ENCODE measurements at places on chromosomes 2 and 18.
A peak's percentile ranks its signal among the peaks of the same experiment; 100 is the strongest.

DNA sequence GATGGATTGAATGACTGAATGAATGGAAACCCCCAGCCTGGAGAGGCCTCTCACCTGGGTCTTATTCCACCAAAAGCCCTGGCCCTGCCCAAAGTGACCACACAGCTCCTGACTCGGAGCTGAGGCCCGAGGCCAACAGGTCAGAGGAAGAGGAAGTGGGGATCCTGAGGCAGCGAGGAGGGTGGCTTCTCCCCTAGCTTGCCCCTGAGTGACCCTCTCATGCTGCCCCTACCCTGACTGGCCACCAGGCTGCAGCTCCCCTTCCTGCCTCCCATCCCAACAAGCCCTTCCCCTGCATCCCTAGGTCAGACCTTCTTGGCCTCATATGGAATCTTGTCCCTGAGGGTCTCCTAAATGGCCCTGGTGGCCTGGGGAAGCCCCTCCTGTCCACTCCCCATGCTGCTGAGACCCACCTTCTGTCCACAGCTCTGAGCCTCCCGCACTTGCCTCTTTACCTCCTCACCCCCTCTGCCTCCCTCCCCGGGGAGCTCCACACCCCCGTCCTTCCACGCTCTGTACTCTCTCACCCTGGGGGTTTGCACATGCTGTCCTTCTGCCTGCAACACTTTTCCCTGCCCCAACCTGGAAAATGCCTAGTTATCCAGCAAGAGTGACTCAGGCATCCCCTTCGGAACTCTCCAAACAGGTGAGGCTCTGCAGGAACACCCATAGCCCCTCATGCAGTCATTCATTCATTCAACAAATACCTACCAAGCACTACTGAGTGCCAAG, 134.8 kb upstream of the HDAC4 start:
- DNase-seq, result no peak

DNA sequence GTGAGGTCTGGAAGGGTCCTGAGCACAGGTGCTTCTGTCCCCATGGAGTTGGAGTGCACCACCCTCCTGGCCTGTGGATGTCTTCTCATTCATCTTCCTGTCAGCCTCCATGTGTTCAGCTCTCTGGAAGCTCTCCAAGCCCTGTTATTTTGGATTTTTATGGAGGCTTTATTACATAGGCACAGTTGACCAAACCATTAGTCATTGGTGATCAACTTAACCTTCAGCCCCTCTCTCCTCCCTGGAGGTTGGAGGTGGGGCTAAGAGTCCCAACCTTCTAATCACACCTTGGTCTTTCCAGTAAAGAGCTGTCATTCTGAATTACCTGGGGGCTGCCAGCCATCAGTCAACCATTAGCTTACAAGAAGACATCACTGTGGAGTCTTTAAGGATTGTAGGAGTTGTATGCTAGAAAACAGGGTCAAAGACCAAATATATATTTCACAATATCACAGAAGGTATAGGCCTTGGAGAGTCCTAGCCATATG, 7.5 kb upstream of the MCFD2 start:
- DNase-seq, result peak; percentile 33

GRCh38 chr2:160125828-160126227, 63.4 kb upstream of the PLA2R1 start:
- no peak for DNase-seq

DNA sequence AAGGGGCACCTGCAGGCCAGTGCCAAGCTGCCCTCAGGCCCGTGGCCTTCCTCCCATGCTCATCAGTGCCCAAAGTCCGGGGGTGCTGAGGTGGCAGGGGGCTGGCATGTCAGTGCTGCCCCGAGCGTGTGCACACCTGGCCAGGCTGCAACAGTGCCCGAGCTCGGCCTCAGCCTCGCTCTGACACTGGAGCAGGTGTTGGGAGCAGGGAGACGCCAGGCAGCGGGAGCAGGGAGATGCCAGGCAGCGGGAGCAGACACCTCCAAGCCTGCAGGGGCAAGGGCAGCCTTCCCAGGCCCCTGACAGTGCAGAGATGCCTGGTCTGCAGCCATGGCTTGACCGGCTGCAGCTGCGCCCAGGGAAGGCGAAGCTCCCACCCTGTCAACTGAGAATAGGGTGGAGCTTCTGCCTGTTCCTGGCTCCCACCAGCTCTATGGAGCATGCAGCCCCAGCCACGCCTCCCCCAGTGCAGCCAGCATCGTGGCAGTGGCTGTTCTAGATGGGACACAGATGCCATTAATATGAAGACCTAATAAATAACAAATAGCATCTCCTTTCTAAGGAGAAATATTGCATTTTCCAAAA, 82.4 kb downstream of the DTNB start:
- no peak for DNase-seq

DNA sequence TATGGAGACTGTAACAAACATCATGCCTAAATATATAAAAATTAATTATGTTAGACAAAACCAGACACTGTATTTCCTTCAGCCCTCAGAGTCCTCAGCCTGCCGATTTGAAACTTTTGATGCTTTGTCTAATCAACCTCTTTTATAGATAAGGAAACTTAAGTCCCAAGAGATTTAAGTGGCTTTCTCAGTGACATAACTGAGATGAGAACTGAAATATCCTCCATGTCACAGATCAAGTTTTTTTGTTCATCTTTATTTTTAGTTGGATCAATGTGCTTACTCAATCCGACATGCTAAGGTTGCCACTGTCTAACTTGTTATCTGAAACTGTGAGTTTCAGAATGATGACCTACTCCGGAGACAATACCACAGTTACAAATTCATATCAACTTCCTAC, 72.3 kb downstream of the BARD1 start:
- no peak for DNase-seq

GRCh38 chr2:241564596-241565410, 6.3 kb downstream of the BOK start:
- DNase-seq, result no peak

DNA sequence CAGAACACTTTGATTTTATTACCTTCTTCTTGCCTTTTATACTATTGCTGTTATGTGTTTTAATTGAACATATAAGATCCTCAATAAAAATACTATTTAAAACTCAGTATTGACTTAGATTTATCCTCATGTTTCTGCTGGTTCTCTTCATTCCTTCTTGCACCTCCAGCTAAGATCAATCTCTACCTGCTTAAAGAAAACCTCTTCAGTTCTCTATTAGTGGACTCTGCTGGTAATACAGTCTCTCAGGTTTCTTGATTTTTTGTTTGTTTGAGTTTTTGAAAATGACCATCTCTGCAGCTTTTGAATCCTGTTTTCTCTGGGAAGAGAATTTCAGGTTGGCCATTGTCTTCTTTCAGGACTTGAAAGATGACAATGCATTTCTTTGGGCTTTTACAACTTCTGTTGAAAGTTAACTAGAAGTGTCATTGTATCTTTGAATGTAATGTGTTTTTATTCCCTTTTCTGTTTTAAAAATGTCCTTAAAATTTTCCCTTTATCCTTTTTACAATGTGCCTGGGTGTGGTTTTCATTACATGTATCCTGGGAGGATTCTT, 29.8 kb upstream of the TMEM131 start:
- DNase-seq, result no peak

GRCh38 chr18:55314031-55314430, 274.0 kb downstream of the TCF4 start:
- no peak for DNase-seq

DNA sequence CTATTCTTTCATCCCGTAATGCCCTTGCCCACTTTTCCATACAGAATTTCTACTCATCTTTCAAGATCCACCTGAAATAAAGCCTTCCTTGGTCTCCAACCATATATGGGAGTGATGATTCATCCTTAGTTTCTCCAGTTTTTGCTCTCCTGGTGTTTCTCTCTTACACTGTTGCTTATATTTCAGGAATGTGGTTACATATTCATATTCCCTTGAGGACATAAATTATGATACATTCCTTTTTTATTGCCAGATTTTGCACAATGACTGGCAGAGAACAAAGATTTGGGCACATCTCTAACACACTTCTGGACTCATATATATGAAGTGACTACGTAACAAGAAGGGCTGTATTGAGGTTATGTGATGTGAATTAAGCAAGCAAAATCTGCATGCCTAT, 1573.4 kb upstream of the NXPH2 start:
- peak; percentile 11 for DNase-seq

DNA sequence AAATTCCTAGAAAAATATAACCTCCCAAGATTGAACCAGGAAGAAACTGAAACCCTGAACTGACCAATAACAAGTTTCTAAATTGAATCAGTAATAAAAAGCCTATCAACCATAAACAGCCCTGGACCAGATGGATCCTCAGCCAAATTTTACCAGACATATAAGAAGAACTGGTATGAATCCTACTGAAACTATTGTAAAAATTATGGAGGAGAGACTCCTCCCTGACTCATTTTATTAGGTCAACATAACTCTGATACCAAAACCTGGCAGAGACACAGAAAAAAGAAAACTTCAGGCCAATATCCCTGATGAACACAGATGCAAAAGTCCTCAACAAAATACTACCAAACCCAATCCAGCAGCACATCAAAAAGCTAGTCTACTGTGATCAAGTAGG, 11.3 kb downstream of the NT5C1B start:
- no peak for DNase-seq

DNA sequence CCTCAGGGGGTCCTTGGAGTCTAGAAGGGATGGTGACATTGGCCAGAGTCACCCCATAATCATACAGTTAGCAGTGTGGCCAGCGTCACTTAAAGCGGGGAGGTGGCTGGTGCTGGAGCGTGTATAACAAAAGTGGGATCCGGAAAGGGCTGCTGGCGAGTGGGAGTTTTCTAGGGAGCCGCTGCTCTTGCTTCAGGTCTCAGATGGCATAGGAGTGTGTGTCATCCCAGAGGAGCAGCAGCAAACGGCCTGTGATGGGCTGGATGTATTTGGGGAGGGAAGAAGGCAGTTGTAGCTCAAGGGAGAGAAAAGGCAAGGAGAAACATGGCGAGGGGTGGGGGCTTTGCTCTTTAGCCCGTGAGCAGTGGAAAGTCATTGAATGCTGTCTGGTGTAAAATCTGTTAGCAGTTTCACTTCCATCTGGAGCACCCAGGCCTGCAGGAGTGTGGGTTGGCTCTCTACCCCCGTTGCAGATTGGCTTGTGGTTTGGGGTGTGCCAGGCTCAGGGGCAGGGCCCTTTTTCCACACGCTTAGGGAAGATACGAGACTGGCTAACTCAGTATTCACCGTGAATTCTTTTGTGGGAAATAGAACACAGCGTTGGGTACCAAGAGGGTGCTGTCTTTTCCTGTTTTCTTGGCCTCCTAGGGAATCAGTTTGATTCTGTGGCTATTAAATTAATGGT, 120.5 kb downstream of the AGAP1 start:
- no peak for DNase-seq

- no peak for DNase-seq
Observed at GRCh38 chr2:109123586-109124201, 5.3 kb upstream of the SH3RF3 start.

DNA sequence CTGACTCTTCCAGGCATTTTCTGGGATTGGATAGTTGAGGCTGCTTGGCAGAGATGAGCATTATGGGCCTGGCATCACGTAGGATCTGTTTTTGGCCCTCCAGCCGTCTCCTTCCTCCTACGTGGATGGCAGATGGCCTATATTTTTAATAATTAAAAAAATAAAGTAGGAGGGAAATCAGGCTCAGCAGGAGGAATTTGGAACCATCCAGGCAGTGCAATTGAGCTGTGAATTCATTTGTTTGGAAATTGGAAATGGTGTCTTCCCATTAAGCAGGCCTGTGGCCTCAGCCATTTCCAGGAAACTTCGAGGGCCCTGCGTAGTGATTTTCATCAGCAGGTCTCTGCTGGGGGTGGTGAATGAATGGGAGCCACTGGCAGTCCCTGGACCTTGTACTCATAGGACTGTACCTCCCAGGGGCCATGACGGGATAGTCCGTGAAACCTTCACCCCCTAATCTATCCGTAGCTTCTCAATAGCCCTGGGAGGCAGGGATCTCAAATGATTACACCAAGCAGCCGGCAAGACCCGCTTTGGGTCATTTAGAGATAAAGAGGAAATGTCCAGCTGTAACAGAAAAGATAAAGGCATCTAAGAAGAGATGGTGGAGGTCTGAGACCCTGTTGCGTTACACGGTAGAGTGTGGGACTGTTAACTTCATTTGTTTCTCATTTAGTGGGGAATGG, 73.1 kb upstream of the TNP1 start:
- DNase-seq, result peak; percentile 10

DNA sequence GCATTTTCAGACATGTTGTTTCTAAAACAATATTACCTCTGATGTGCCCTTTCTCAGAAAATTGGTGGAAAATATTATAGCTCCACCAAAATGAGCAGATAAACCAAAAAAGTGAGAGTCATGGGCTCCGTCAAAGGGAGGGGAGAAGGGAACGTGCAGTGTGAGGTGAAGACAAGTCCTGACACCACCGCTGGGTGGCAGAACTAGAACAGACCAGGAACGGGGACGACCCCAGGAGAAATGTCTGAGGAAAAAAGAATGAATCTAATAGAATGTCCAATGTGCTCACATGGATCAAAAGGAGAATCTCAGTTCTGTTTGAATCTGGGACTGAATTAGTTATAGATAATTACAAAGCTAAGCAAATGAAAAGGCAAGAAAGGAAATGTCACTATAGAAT, 22.6 kb upstream of the BCL2 start:
- no peak for DNase-seq

GRCh38 chr2:217996361-217996760, 6.4 kb downstream of the TNS1 start:
- DNase-seq, result no peak

DNA sequence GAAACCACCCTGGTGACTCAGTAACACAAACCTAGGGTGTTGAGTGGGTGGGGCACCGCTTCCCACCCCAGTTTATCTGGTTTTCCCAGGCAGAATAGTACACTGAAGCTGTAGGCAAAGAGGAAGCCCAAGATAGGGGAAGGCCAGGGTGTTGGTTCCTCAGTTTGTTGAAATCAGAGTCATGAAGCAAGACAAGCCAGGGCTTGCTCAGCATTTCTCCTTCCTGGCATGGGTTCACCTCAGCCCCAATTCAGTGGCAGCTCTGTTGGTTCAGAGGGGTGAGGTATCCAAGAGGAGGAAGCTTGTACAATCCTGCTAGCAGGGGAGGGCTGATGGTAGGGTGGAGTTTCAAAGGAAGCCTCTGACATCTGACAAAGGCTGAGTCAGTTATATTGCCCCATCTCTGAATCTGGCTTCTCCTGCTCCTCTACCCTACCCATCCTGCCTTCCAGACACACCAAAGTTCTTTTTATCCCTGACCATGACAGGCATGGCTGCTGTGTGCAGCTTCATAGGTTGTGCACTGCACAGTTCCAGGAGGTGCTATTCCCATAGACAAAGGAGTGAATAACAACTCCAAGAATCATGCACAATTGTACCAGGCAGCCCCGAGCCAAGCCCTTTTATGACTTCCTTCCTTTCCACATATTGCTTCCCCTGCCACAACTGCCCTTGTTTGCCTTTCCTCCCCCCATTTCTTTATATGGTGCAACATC, 24.9 kb upstream of the RAB10 start:
- no peak for DNase-seq

DNA sequence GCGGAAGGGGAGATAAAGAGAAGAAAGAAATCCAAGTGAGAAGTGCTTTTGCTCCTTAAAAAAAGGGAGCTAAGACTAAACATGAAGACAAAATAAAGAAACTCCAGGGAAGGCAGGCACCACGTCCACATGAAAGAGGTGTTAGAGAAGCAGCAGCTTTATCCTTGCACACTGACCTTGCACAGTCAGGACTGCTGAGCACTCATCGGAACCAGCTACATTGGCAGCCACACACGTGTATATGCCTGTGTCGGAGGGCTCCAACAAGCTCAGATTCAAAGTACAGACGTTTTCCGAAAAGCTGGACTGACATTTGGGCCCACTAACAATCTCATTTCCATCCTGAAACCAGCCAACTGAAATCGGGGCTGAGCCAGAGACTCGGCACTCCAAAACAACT, 88.2 kb downstream of the TTN start:
- DNase-seq, result no peak

- no peak for DNase-seq
Observed at GRCh38 chr2:75007061-75007460, 48.6 kb downstream of the POLE4 start.

Data from NCI-H446 (cell line).